ENCODE measurements at places on chromosomes 7 and 10. TPM values are rescaled to one million over a fixed set of nuclear protein-coding genes. Genes with fewer than 3 reads are reported as not detected.

EIF5AL1 gene
- 0.49 TPM for total RNA-seq

DGKI gene
- 3.5 TPM for total RNA-seq

LRRC4 gene
- 0.12 TPM for total RNA-seq

ICA1 gene
- total RNA-seq = 0.12 TPM

TMEM236 gene
- not detected for total RNA-seq

COL13A1 gene
- 15.4 TPM for total RNA-seq

AKR1C4 gene
- not detected for total RNA-seq

HERPUD2 gene
- total RNA-seq = 37.0 TPM

DENND11 gene
- 6.5 TPM for total RNA-seq

GJD4 gene
- 0.16 TPM for total RNA-seq

ADAM22 gene
- total RNA-seq = 5.5 TPM

MAGI2 gene
- 13.8 TPM for total RNA-seq

AMPH gene
- total RNA-seq = 22.6 TPM

GIMAP5 gene
- total RNA-seq = under 0.01 TPM

LBX1 gene
- total RNA-seq = not detected

PTPN20 gene
- total RNA-seq = 3.8 TPM

WDR86 gene
- total RNA-seq = 0.24 TPM

KLLN gene
- total RNA-seq = 0.97 TPM

CCL24 gene
- not detected for total RNA-seq

RTKN2 gene
- total RNA-seq = 0.61 TPM

CYP26C1 gene
- total RNA-seq = 0.16 TPM

NEUROG3 gene
- total RNA-seq = not detected

OPN4 gene
- total RNA-seq = not detected

FAM237B gene
- total RNA-seq = not detected

H2BK1 gene
- total RNA-seq = not detected

ACBD7 gene
- 0.32 TPM for total RNA-seq

CPA1 gene
- total RNA-seq = not detected

EMX2 gene
- 8.1 TPM for total RNA-seq

CYP17A1 gene
- not detected for total RNA-seq

NEUROD6 gene
- total RNA-seq = not detected

POT1 gene
- 26.5 TPM for total RNA-seq

OR2A1 gene
- 0.12 TPM for total RNA-seq

SPAM1 gene
- not detected for total RNA-seq

DYNC1I1 gene
- 0.81 TPM for total RNA-seq

AOAH gene
- not detected for total RNA-seq

PNLIPRP1 gene
- not detected for total RNA-seq

Measured in hair follicle dermal papilla cell (primary cell).